ENCODE measurements at places on chromosomes 1 and 21. TPM values are rescaled to one million over a fixed set of nuclear protein-coding genes. Genes with fewer than 3 reads are reported as not detected.

CD164L2 gene
- not detected for total RNA-seq

HORMAD1 gene
- under 0.01 TPM for total RNA-seq

AQP10 gene
- not detected for total RNA-seq

DIO1 gene
- not detected for total RNA-seq

DCDC2B gene
- not detected for total RNA-seq
